Pons (tissue), 1 donor: ENCODE measurements at places on chromosomes 7 and 10.

DNA sequence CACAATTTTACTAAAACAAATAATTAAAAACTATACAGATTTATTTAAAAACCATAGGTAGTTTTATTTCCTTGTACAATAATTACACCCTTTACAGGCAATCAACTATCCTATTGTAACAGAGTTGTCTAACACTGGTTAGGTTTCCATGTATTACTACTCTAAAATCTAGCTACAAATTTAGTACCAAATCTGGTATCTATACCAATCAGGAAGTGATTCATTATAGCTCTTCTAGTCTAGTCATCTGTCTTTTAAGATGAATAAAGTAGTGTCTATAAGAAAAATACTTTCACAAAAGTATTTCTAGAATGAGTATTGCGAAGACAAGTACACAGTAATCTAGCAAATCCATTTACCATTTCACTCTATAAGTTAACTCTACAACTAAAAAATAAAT, 16.9 kb downstream of the ZNF800 start:
- no peak for DNase-seq

DNA sequence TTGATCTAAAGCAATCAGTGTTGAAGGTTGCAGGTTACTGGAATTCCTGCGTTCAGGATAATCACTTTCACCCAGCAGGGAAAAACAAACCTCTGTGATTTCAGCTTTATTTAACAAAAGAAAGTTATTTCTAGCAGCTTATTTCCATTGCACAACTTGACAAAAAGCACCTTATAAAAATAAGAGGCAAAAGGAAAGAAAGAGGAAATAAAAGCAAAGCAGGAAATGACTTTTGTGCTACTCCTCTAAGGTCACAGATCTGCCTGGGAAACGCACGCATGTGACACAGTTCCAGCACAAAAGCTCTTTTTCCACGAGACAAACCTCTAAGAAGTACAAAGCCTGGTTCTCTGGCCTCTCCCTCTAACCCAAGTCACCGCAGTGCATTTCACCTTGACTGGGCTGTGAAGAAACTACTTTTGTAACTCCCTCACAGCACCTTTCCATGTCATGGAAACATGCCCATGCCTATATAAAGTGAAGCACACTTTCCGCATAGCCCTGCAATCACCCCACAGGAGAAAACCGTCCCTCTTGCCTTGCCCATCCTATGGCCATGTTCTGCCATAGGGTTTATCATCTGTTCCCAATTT, 870 bp downstream of the ANK3 start:
- DNase-seq = peak; percentile 89

DNA sequence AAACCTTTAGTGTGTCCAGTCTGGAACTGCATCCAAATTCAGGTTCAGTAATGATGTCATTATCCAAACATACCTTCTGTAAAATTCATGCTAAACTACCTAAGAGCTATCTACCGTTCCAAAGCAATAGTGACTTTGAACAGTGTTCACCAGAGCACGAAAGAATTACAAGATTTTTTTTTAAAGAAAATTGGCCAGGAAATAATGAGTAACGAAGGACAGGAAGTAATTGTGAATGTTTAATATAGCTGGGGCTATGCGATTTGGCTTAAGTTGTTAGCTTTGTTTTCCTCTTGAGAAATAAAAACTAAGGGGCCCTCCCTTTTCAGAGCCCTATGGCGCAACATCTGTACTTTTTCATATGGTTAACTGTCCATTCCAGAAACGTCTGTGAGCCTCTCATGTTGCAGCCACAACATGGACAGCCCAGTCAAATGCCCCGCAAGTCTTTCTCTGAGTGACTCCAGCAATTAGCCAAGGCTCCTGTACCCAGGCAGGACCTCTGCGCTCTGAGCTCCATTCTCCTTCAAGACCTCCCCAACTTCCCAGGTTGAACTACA, 694 bp upstream of the FAS start:
- DNase-seq = no peak

GRCh38 chr7:122290476-122290875, 14.1 kb downstream of the FEZF1 start:
- no peak for DNase-seq

- DNase-seq = no peak
Observed at GRCh38 chr7:2821161-2821841, 22.8 kb downstream of the GNA12 start.

DNA sequence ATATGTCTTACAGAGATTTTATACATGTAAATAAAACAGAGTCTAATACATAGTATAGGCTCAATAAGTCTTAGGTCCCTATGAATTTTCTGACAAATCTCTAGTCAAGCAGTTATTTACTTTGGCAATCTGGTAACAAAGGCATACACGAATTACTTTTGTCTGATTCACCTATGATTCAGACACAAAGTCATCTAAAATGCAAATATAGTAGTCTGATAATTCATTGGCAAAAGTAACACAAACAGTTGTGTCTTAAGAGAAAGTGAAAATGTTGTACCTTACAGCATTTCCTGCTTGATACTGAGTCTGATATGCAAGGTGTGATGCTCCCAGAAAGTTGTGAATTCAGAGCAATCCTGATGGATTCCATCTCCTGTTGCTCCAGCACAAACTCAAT, 209.4 kb upstream of the PRSS1 start:
- DNase-seq = no peak

DNA sequence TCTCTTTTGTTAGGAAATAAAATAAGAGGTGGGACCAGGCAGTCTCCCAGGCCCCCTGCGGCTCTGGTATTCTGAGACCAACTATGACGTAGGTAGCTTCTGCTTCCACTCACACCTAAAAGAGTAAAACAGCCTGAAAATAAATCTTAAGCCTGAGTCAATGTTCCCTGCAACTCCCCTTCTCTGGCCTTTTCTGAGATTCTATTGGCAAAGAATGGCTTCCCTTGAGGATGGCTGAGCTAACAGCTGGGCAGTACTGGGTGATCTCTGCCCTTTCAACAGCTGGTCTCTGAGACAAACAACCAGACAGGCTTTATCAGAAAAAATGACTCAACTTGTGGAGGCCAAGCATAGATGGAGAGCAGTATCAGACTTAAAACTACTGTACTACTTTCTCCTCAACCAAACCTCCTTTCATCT, 58.7 kb downstream of the CREB3L2 start:
- no peak for DNase-seq

GRCh38 chr7:158015403-158016179, 572.0 kb downstream of the PTPRN2 start:
- peak; percentile 14 for DNase-seq

GRCh38 chr10:80596391-80597257, 58.9 kb downstream of the SH2D4B start:
- no peak for DNase-seq

DNA sequence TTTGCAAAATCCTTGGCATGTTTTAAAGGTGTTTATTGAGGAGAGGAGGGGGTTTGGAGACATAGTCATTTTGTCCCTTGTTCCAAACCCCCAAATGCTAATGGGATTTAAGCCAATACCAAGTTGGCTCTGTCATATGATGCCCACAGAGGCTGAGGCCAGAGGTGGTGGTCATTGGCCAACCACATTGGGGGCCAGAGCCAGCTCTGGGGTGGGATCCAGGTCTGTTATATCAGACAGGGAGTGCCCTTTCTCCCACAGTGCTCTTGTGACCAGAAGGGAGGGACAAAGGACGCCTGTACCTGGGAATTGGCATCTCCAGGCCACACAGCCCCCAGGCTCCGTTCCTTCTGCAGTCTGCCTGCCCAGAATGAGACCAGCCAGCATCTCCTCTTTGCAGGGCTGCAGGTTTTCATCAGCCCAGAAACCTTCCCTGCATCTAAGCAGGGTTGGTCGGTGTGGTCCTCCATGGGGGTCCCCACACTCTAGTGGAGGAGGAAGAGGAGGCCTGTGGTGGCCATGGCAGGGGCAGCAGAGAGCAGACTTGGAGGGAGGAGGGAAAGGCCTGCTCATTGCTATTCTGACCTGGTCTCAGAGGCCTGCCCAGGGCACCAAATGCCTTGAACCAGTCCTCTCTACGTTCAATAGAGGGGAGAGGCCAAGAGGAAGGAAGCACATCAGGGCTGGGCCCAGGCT, 17.9 kb downstream of the ADCYAP1R1 start:
- DNase-seq = no peak

DNA sequence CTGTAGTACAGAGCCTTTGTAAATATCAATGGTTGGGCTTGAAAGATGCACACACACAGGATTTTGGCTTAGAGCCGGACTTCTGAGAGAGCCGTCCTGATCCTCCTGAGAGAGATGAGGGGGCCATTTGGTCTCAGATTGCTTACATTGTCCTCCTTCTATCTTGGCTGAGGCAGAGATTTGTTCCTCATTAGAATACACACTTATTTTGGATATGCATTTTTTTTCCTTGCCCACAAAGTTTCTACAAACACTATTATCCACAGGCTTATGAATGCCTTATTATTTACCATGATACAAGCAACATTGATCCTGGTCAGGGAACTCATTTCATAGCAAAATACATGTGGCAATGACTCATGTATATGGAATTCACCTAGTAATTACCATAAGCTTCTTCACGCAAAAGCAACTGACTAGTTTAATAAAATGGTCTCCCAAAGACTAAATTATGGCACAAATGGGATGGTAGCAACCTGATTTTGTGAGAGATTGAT, 175.3 kb downstream of the MDFIC start:
- no peak for DNase-seq

- no peak for DNase-seq
Observed at GRCh38 chr7:22640269-22640668, 86.7 kb upstream of the IL6 start.

GRCh38 chr7:158805414-158805813, 23.9 kb downstream of the ESYT2 start:
- no peak for DNase-seq

DNA sequence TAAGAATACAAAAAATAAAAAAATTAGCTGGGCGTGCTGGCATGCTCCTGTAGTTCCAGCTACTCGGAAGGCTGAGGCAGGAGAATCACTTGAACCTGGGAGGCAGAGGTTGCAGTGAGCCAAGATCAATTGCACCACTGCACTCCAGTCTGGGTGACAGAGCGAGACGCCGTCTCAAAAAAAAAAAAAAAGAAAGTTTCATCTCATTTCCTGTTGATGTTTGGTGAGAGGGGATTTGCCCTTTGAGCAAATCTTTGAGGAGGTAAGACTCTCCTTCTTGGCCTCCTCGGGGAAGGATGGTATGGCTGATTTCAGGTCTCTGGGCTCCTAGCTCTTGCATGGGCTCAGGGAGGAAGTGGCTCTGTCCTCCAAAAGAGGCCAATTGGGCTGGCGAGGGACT, 3.6 kb upstream of the GRID2IP start:
- no peak for DNase-seq

GRCh38 chr10:122245136-122245535, 26.0 kb upstream of the BTBD16 start:
- DNase-seq = no peak

DNA sequence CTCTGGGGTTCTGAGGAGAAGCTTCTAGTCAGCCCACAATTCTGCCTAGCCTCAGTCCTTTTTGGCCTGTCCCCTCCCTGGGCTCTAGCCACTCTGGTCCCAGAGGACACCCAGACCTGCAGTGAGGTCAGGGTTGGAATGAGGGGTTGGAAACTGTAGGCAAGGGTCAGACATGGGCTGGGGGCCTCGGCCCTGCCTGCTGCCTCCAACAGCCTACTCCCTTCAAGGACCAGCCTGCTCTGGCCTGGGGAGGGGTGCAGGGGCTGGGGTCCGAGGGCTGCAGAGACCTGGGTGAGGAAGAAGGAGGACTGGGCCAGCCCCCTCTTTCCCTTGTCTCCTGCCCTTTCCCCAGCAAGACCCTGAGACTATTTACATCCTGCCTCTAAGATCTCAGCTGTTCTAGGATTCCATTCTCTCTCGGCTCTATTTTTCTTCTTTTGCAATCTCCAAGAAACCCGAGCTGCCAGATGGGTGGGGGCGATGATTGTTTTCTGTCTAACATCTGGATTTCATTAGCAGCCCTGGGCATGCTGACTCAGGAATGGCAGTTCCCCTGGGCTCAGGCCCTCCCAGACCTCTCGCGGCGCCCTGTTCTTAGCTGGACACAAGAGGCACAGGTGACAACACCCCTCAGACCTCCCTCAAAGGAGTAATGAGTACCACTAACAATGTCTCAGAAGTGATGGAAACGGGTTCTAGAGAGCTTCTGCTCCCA, 23.1 kb downstream of the ZCCHC24 start:
- no peak for DNase-seq

GRCh38 chr7:139799586-139799985, 21.8 kb upstream of the HIPK2 start:
- peak; percentile 73 for DNase-seq

DNA sequence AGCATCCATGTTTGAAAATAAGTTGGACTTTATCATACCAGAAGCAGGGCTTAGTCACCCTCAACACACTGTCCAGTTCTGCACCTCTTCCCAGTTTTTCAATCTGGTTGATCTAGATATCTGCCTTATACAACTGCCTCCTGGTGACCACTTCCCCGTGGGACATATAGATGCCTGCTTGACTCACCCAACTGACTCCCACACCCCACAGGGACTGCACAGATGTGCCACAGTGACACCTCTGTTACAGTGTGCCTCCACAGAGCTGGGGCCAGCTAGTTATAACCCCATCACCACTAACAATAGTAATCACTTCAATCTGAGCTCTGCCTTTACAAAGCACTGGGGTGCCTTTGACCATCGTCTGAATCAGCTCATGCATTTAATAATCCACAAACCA, 82.6 kb upstream of the AOAH start:
- DNase-seq = no peak

DNA sequence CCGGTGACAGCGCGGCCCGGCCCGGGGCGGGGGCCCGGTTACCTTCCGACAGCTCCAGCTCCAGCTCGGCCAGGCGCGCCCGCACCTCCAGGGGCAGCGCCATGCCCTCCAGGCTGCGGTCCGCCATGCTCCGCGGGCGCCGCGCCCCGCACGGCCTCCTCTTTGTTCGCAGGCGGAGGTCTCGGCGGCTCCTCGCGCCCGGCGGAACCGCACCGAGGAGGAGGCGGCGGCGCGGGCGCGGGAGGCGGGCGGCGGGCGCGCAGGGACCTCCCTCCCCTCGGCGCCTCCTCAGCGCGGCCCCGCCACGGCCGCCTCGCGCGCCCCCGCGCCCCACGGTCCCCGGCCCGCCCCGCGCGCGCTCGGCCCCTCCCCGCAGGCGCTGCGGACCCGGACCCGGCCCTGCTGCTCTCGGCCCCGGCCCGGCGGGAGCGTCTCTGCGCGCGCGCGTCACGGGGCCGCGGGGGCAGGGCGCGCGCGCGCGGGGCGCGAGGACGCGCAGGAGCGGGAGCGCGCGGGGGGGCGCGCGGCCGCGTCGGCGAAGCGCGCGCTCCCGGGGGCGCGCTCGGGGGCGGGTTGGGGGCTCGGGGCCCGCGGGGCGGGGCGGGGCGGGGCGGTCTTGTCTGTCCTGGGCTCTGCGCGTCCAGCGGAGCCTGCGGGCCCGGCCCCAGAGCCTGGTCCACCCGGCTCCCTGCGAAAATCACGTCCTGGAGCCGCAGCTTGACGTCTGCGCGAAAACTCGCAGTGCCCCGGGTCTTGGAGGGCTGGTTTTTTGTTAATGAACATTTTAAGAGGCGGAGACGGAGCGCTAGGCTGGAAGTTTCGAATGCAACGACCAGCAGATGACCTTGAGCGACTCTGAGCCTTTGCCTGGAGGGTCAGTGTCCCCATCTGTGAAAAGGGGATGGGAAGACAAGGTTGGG, at the start of gene DIP2C:
TSS of gene DIP2C (minus strand) at position 217 of the 920 bp plus-strand sequence. CDS start at position 127, 90 bp downstream.
- peak; percentile 31 for DNase-seq

- no peak for DNase-seq
Observed at GRCh38 chr10:18829259-18829658, 170.0 kb downstream of the ARL5B start.

GRCh38 chr7:117072620-117073118, 119.4 kb downstream of the ST7 start:
- peak; percentile 83 for DNase-seq

GRCh38 chr10:64196638-64197315, 675.6 kb downstream of the REEP3 start:
- no peak for DNase-seq
